ENCODE measurements at places on chromosomes 16 and 17.

GRCh38 chr17:66524877-66525276 is 222.5 kb downstream of the PRKCA start:
- no peak for DNase-seq

- DNase-seq: no peak
These were observed 9.2 kb downstream of the TAF1C start for GRCh38 chr16:84177741-84178073.

DNA sequence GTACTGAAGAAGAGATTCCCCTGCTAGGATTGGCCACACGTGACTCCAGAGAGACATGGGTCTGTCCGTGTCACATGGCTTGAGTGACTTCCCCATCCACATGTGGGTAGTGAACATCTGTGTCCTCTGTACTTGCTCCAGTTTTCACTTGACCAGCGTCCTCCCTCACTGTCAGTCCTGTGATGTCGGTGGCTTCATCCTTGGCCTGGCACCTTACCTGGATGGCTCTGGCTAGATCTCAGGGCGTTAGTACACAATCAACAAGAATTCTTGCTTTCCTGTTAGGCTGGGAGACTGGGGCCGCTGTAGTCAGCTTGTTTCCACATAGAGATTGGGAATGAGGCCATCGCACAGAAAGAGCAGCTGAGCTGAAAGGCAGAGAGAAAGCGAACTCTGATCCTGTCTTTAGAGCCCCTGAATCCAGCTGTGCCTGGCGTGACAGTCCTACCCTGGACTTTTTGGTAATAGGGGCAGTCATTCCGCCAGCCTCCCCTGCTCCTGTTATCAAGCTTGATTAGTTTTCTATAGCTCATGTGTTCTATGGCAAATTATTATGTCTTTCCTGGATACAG is 227.3 kb downstream of the SNX29 start:
- no peak for DNase-seq

DNA sequence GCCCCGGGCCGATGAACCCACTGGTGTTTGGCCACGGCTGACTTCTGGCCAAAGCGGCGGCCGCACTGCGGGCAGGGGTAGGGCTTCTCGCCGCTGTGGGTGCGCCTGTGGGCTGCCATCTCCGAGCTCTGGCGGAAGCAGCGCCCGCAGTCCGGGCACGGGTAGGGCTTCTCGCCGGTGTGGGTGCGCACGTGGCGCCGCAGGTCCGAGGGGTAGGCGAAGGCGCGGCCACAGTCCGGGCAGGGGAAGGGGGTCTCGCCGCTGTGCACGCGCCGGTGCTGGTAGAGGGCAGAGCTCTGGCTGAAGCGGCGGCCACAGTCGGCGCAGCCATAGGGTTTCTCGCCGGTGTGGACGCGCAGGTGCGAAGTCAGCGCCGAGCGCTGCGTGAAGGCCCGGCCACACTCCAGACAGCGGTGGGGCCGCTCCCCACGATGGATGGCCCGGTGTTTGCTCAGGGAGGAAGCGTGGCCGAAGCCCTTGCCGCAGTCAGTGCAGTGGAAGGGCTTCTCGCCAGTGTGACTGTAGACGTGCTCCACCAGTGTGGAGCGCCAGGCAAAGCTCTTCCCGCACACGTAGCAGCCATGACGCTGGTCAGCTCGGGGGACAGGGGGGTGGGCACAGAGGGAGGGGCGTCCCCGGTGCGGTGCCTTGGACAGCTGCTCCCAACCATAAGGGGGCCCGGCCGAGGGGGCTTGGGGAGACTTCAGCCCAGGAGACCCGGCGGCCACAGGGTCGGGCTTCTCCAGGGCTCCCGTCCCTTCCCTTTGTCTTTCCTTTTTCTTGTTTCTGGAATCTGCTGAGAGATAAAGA is 2.7 kb downstream of the ZNF764 start:
- DNase-seq: no peak

DNA sequence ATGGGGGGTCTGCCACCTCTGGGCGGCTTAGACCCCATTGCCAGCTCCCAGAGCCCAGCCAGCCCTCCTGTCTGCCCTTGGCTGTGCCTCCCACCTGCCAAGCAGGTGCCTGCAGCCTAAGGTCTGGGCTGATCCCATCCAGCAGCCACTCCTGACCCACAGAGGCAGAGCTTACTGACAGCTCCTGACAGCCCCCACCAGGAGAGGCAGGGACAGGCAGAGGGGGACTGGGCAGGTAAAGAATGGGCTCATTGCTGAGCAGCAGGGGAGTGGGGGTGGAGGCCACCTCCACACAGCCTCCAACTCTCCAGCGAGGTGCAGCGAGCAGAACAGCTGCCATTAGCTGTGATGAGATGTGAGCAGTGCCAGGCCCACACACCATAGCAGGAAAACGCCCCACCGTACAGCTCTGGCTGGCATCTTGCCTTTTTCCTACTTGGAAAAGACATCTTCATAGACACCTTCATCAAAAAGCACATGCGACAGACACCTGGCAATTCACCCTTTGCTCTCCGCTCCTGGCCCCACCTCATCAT is 164.4 kb downstream of the C16orf78 start:
- no peak for DNase-seq

DNA sequence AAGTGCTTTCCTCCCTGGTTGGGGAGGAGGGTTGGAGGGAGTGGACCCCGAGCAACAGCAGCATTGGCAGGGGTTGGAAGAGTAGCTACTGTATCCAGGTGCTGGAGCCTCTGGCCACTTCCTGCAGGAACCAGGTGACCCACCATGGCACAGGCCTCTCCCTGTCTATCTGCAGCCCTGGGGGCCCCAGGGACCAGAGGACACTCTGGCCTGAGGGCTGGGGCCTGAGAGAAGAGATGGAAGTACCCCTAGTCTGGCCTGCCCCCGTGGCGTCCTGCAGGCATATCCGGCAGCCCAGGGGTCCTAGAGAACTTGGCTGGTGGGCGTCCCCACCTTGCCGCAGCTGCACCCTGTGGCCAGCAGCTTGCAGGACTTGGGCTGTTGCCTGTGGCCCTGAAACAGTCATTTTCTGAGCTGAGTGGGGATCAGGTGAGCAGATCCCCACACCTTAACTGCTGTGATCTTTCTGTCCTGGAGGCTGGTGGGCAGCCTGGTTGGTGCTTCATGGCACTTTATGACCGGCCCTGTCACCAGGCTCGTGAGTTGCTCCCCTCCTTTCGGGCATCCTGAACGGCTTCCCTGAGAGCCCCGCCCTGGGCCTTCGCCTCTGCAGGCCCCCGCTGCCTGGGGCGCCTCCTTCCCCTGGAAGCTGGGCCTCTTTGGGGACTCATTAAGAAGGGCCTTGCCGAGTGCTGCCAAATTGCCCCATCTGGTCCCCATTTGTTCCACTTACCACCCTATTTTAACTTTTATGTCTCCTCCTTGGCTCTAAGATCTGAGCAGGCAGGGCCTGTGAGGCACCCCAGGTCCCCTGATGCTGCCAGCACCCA is 298.6 kb downstream of the SEC14L1 start:
- DNase-seq: no peak

- DNase-seq: no peak
These were observed 423.9 kb downstream of the WWOX start for GRCh38 chr16:78523212-78523985.

DNA sequence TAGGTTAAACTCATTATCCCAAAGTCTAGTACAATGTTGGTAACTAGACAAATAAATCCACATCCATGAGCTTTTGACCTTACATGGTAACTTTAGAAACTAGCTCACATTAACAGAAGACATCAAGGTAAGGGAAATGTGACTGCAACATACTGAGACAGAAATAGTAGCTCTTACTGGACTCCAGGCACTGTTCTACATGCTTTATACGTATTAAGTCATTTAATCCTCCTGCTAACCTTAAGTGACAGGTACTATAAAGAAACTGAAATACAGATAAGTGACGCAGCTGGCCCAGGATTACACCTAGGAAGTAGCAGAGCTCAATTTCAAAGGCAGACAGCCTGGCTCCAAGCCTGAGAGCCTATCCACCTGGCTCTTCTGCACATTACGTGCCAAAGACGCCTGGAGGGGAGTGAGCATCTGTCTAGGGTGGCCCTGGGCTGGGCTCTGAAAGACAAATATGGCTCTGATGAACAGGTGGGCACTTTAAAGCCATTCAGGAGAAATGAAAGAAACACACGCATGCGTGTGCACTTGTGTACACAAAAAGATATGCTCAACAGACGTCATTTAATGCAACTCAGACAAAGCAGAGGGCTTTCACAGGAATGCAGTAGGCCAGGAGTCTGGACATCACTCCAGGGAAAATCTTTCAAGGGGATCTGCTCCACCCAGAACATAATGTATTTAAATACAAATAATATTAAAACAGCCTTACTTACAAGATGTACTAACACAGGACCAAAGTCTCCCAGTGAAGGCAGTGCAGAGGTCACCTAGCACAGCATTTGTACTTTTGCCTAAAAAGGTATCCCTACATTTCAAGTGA is 4.4 kb downstream of the ZC3H7A start:
- DNase-seq: no peak

- peak; percentile 95 for DNase-seq
These were observed 2.3 kb downstream of the BORCS6 start for GRCh38 chr17:8187517-8188262.

- DNase-seq: no peak
These were observed 4.9 kb downstream of the TIMM22 start for GRCh38 chr17:1001640-1002411.

GRCh38 chr17:10271106-10271562 is 72.7 kb upstream of the GAS7 start:
- no peak for DNase-seq

DNA sequence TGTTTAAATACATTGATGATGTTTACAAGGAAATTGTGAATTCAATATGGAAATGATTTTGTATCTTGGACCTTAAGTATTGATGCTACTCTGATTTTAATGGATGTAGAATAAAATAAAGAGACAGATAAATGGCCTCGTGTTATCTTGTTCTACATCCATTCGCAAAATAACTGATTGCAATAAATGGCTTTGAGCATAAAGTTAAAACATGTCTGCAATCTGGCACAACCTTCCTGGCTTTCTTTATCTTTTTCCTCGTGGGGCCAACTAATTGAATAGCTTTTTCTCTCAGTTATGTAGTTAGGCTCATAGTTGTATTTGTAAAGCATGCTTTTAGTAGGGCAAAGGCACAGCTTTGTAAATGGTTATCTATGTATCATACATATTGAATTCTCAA is 691.4 kb downstream of the CDH8 start:
- DNase-seq: no peak

DNA sequence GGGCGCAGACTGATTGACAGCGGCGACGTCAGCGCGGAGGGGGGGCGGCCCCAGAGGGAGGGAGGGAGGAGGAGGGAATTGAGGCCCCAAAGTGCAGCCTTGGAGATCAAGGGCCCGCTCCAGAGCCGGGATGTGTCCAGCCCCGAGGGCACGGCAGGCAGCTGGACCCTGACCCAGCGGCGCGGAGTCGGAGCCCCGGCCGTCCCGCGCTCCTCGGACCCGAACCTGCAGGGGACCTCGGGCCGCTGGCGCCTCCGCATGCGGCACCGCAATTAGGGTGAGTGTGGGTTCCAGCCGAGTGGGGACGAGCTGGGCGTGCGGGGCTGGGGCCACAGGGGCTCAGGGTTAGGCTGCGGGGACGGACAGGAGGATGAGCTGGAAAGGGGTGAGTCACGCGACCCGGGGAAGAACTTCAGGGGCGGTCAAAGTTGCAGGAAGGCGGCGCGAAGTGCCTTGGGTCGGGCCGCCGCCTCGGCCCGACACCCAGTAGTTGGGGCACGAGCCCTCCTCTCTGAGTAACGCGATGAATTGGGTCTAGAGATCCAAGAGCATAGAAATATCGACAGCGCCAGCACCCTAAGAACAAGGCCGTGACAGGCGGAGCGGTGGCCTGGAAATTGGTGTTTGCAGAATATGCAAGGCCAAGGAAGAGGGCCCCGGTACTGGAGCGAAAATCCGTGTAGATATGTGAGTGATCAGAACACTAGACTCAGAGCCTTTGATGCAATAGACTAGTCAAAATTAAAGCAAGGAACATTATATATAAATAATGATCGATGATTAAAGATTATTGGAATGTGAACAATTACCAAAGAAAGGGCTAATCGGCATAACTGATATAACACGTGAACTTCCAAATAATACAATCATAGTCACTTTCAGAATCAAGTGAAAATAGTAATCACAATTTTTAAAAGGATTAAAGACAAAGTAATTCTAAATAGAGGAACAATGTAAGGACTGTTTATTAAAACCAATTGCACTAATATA is at the start of gene TBX4:
Gene TBX4 (plus strand): TSS at position 122 of the 990 bp plus-strand sequence. CDS start 4,069 bp downstream, outside the sequence.
- peak; percentile 33 for DNase-seq

DNA sequence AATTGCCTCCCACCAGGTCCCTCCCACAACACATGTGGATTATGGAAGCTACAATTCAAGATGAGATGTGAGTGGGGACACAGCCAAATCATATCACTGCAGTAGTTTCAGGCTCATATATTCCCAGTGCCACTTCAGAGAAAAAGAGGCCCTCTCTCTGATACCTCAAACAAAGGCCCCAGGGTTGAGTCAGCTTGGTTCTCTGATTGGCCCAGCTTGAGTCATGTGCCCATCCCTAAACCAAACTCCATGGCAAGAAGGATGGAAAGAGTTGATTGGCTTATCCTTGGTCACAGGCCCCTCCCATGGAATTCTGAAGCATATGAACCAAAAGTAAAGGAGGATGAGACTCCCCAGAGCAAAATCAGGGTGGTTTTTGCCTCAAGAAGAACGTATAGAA is 75.9 kb upstream of the IRX6 start:
- no peak for DNase-seq

GRCh38 chr16:28499854-28500253 is 5.4 kb downstream of the APOBR start:
- no peak for DNase-seq

DNA sequence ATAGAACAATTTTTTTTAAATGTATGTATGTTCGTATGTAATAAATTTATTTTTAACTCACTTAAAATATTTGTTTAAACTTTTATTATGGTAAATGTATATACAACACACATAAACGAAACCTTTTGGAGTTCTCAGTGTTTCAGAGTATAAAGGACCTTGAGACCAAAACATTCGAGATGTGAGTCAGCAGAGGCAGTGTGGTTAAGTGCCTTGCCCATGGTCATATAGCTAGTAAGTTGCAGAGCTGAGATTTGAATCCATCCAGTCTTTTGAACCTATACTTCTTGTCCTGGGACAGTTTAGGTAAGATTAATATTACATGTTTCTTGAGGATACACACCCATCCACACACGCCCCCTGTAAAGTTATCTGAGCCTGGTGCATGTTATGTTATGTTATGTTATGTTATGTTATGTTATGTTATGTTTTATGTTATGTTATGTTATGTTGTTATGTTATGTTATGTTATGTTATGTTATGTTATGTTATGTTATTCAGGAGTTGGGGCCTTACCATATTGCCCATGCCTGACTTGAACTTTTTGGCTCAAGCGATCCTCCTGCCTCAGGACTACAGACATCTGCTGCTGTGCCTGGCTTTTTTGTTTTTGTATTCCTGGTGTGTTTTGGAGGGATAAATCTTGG is 41.8 kb downstream of the TNRC6A start:
- DNase-seq: no peak

- DNase-seq: no peak
These were observed 10.8 kb downstream of the NMRAL1 start for GRCh38 chr16:4463522-4464163.

DNA sequence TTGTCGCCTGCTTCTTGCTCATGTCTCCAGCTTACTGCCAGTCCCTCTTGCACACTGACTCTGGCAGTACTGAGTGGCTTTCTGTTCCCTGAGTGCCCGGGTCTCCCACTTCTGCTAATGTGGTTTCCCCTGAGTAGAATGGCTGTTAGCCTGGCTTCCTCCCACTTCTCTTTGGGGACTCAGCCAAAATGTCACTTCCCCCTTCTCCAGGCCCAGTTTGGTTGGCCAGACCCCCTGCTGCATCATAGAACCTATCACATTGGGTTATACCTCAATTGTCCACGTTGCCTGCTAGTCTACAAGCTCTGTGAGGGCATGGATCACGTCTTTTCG is 304.4 kb downstream of the HS3ST3B1 start:
- no peak for DNase-seq
